ENCODE measurements at places on chromosomes 2 and 18. TPM values are rescaled to one million over a fixed set of nuclear protein-coding genes. Genes with fewer than 3 reads are reported as not detected.

SERPINB7 gene
- not detected for total RNA-seq

RBKS gene
- 2.0 TPM for total RNA-seq

PUM2 gene
- total RNA-seq = 75.3 TPM

DOK6 gene
- total RNA-seq = 2.2 TPM

MBP gene
- total RNA-seq = 9.7 TPM

TACR1 gene
- total RNA-seq = 1.0 TPM

PLGLB2 gene
- 1.5 TPM for total RNA-seq

Measured in endothelial cell (in vitro differentiated cells).